ENCODE measurements at places on chromosomes 11 and 22.

DNA sequence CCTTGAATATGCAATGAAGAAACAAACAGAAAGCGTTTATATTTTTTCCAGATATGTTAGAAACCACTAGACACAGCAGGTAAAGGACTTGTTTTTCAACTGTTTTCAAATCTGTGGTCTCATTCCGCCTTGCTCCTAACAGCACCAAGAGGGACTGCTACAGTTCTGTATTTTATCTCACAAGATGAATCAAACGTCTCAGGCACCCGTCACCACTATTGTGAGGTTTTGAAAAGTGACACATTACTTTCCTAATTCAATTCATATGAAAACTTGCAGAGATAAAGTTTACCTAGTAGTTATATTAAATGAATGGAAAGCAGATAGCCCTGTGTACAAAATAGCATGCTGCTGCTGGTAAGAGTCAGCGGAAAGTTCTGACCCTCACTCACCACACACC is 386.3 kb downstream of the ETS1 start:
- peak; percentile 53 for ATAC-seq

DNA sequence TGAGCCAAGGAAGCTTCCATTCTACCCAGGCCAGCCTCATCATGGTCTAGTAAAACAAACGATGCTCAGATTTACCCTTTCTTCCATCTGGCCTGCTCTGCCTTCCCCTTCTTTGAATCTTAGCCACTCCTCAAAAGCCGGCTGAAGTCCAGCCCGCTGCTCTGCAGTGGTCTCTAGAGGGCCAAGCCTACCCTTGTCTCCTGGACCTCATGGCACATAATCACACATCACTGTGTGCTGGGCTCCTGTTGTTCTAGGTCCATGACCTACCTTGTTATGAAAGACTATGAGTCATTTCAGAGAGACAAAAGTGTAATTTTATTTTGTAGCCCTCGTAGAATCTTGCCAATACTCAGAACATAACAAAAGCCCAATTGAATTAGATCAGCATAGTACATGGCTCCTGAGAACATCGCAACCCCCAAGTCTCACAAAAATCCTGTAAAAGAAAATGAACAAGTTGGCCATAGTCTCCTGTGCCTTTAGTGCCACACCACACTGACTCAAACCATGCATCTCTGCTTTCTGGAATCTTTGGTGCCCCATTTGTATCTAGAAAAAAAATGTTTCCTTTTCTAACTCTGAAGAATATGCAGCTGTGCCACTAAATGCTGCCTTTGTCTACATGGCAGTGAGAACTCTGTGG is 192.7 kb downstream of the OPCML start:
- ATAC-seq = no peak

GRCh38 chr11:76744186-76745043 is 38.7 kb upstream of the TSKU start:
- no peak for ATAC-seq

- no peak for ATAC-seq
These were observed 1086.3 kb downstream of the FAM181B start for GRCh38 chr11:81647374-81647773.

DNA sequence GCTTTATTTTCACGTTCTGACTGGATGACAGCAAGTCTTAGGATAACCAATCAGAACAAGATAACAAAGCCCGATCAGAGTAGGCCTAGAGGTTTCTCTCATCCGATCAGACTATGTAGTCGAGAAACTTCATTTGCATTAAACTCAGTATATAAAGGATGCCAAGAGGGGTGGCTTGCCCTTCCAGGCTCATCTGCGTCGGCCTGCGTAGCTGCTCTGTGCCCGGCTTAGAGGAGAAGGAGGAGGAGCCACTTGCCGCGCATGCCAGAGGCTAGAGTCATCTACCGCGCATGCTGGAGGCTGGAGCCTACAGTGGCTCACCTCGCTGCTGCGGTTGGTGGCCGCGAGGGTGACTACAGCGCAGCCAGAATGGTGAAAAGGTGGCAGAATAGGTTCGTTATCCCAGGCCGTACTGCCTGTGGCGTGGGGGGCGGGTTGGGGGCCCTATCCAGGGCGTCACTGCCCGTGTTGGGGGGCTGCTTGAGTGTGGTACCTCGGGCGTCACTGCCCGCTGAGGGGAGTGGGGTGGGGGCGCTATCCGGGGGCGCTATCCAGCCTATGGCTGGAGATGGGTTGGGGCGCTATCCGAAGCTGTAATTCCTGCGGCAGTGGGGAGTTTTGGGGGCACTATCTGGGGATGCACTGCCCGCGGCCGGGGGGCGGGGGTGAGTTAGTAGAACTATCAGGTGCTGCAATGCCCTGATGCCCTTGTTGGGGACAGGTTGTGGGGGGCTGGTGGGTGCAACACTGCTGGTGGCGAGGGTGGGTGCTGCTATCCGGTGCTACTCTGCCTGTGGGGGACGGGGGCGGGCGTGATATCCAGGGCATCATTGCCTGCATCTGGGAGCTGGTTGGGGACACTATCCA is at the start of gene RFPL2:
Gene RFPL2 (minus strand): TSS at position 218 of the 867 bp plus-strand sequence. CDS start 2,622 bp downstream, outside the sequence.
- peak; percentile 75 for ATAC-seq

- peak; percentile 30 for ATAC-seq
These were observed 50.2 kb downstream of the MCAM start for GRCh38 chr11:119266517-119267255.

GRCh38 chr11:17541330-17541885 is 2.8 kb downstream of the USH1C start:
- no peak for ATAC-seq

- peak; percentile 69 for ATAC-seq
These were observed 2.7 kb upstream of the CLMP start for GRCh38 chr11:123197711-123198110.

DNA sequence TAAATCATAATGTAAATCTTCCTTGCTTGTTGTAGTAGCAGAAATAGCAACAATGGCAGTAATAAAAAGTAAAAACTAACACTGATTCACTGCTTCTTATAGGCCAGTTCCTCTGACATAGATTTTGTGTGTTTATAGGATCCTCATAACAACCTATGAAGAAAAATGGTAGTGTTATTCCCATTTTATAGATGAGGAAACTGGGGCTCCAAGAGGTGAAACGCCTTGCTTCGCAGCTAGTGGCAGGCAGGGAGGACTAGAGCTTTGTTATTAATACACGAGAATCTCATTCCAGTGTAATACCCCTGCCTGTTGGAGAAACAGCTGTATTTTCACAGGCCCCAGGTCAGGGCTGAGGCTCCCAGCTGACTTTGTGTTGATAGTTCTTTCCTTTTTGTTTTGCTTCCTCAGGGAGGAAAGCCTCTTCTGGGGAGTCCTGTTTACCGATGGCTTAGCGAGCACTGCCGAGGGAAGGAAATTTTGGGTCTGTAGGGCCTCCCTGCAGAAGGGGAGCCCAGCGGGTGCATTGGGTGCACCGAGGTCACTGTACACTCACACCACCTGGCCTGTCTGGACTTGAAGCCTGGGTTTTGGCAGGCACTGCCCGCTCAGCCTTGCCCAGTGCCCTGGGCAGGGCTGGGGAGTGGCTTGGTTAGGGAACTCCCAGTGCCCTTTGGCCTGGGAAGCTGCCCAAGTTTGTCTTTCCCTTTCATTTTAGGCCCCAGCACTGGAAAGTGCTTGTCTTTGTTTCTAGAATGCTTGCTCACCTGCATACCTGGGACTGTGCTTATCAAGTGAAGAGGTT is 13.5 kb downstream of the KIAA1671 start:
- no peak for ATAC-seq

DNA sequence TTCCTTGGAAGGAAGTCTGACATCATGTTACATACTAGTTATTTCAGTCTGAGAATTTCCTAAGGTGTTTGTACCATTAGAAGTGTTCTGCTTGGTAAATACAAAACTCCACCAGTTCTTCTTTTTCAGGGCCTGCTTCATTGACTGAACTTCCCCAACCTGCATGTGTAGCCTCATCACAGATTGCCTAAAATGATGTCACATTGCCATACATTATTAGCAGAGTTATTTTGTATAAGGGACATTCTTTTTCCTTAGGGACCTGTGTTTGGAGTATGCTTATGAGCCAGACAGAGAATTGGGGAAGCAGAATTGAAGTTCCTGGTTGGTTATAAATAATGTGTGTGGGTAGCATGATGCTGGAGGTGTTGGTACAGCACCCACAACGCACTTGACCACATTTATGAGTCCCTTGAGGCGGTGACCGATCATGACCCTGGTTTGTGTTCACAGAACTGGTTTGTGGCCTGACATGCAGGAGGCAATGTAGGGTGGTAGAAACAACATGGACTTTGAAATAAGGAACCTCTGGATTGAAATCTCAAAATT is 16.4 kb upstream of the MMP7 start:
- ATAC-seq = peak; percentile 57

DNA sequence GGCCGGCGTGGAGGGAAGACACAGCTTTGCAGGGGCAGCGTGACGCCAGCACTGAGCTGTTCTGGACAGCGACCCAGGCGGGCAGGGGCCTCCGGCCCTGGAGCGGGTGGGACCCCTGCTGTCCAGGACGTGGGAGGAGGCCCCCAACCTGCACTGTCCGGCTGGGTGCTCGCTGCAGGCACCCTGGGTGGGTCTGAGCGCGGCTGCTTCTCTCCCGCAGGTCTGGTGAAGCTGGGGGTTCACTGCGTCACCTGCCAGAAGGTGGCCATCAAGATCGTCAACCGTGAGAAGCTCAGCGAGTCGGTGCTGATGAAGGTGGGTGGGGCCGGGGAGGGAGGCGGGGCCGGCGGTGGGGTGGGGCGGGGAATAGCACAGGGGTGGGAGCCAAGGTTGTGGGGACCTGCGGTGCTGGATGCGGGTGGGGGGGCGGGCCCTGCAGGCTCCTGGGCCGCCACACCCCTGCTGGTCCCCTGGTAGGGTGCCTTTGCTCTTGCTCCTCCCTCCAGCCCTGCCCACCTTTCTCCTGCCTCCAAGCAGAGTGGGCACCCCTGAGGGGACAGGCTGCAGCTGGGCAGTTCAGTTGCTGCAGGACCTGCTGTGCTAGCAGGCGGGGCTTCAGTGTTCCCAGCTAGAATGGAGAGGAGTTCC is 46.2 kb downstream of the BRSK2 start:
- ATAC-seq = no peak

- no peak for ATAC-seq
These were observed 208.2 kb upstream of the ZC3H12C start for GRCh38 chr11:109885006-109885405.

DNA sequence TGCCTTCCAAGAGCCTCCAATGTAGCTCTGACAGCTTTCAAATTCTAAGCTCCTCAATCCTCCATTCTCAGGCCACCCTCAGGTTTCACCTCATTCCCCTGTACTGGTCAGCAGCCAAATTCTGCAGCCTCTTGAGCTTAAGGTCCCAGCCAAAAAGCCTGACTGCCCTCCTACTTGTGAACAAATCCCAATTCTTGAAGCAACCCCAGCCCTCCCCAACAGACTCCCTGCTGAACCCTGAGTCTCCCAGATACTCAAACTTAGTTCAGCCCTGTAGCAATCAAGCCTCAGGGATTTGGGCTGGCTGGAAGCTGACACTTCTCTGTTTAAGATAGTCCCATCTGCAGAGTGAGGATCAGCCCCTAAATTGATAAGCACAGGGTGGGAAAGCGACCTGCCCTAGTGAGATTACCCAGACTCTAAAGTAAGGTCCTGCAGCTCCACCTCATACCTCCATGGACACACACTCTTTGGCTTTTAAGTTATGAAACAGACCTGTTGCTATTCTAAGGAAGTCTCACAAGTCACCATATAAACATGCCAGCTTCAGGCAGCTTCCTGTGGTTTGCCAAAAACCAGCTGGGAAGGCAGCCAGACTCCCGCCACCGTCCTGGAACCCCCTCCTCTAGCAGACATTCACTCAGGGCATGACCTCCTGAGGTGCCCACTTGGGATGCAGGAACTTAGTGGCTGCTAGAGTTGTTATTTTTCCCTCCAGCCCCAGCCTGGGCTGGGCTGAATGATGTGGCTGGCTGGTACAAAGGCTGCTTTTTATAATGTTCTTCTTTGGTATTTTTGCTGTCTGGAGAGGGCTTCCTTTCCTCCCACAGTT is 82.5 kb upstream of the PICALM start:
- ATAC-seq = no peak

- ATAC-seq = no peak
These were observed 15.1 kb downstream of the LIMK2 start for GRCh38 chr22:31227186-31227585.

DNA sequence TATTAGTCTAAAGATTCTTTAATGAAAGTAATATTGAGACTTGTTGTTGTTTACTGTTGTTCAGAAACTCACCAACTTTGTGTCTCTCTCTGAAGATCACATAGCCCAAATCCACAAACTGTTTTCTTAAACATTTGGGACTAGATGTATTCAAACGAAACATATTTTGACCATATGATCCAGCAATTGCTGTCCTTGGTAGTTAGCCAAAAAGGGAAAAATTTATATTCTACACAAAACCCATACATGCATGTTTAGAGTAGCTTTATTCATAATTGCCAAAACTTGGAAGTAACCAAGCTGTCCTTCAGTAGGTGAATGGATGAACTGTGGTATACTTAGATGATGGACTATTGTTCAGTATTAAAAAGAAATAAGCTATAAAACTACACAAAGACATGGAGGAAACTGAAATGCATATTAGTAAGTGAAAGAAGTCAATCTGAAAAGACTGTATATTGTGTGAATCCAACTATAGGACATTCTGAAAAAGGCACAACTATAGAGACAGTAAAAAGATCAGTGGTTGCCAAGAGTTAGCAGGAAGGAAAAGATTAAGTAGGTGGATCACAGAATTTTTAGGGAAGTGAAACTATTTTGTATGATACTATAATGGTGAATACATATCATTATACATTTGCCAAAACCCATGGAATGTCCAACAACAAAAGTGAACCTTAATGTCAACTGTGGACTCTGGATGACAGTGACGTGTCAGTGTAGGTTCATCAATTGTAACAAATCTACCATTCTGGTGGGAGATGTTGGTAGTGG is 442.9 kb downstream of the INSC start:
- no peak for ATAC-seq

DNA sequence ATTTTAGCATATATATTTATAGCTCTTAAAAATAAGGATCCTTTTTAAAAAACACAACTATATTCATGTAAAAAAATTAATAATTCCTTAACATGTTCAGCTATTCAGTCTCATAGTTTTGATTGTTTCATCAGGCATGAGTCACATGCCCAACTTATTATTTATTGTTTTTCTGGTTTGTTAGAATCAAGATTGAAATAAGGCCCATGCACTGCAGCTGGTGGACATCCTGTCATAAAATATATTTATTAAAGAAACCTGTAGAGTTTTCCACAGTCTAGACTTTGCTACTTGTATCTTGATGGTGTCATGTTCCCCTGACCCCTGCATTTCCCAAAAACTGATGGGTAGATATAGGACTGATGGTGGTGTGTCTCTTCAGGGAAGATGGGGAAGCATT is 77.4 kb downstream of the PARVA start:
- no peak for ATAC-seq

GRCh38 chr11:134050541-134051383 is 18.1 kb upstream of the JAM3 start:
- peak; percentile 92 for ATAC-seq

Measured in activated CD4-positive, CD25-positive, alpha-beta regulatory T cell treated with anti-CD3 and anti-CD28 coated beads, Interleukin-2, amount 50 U/mL, for 24 hours (primary cell).